GM13977 (cell line): ENCODE measurements at places on chromosomes 1 and 21.

DNA sequence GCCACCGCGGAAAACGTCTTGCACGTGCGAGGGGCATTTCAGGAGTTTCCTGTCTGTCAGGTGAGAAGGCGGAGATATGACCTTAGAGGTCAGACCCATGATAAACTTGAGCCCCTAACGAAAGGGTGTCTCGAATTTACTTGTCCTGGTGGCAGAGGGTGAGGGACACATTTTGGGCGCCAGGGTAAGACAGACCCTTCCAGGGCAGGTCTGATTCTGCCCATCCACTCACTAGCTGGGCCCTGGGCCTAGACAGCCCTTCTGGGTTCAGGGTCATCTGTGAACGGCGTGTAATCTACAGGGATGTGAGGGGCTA is 395 bp upstream of the CSRP1 start:
- no peak for DNase-seq

- DNase-seq, result no peak
These were observed 10.9 kb upstream of the CD101 start for GRCh38 chr1:116990612-116991151.

- no peak for DNase-seq
These were observed 625.8 kb downstream of the BRINP3 start for GRCh38 chr1:189851806-189852367.

DNA sequence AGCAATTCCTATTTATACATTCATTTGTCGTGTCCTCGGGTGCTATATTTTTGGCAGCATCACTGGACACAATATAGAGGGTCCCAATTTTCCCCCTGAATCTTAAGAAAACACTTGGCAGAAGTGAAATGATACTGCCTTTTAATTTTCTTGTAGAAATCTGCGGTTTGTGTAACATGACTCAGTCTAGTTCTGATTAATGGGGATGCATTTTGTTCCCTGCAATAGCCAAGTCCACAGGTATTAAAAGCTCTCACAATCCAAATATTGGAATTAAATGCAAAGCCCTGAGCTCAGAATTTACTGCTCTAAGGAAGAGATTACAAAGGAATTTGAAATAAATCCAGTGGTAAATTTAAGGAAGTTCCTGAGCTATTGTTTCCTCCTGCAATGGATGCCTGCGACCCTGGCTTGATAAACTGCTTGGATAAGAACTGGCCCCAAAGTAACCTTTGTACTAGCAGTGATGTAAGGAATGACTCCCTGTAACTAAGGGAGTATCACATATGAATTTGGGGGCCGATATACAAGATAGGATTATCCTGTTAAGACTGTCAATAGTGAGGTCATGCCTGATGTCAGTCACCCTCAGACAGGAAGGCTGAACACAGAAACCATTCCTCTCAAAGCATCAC is 349.7 kb upstream of the C1orf87 start:
- no peak for DNase-seq

DNA sequence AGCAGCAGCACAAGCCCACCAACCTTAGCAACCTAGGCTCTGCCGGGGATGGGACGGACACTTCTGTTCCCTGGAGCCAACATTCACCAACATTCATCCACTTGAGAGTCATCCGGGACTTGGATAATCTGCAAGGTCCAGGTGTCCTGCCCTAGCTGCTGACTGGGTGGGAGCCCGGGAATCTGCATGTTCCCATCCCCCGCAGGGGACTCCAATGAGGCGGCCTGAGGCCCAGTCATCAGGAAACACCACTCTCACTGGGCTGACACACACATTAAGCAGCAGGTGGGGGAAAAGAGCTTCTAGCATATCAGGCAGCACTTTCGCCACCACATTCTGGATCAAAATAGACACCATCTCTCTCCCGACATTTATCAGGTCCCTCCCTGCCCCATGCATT is 38.4 kb upstream of the CCSAP start:
- no peak for DNase-seq

- DNase-seq, result no peak
These were observed 11.8 kb upstream of the SOD1 start for GRCh38 chr21:31647650-31648049.
